ENCODE measurements at places on chromosomes 2 and 18. TPM values are rescaled to one million over a fixed set of nuclear protein-coding genes. Genes with fewer than 3 reads are reported as not detected.

The CCDC148 gene
- total RNA-seq: 16.0 TPM

The NR4A2 gene
- not detected for total RNA-seq

The CHRNA1 gene
- total RNA-seq: 0.05 TPM

The STARD6 gene
- total RNA-seq: 0.69 TPM

The KCNG2 gene
- total RNA-seq: not detected

The NLRC4 gene
- total RNA-seq: not detected

The TBR1 gene
- total RNA-seq: under 0.01 TPM

The TMEM247 gene
- not detected for total RNA-seq

The SERPINB11 gene
- not detected for total RNA-seq

The SCN7A gene
- 1.8 TPM for total RNA-seq

Measured in renal cortical epithelial cell (primary cell).